ENCODE measurements at places on chromosomes 5 and 9. TPM values are rescaled to one million over a fixed set of nuclear protein-coding genes. Genes with fewer than 3 reads are reported as not detected.

DNA sequence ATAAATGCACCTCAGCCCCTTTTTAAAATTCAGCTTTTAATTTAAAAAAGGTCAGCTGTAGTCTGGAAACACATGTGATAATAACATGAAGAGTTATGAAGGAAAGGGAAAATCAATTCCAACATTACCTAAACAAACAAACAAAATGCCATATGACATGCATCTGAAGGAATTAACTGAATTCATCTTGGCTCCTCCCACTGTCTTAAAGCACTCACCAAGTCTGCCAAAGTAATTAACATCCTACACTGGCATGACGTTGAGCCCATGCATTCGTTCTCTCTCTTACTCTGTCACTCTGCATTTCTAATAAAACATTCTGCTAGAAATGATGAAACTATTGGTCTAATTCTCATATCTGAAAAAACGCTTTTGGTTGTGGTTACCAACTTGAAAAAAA, 37.7 kb downstream of the TSSK1B start:
- no peak overlapping the region for H3K4me3 ChIP-seq
- no peak overlapping the region for H3K27ac ChIP-seq
- DNase-seq: no peak
- H3K36me3 ChIP-seq: no peaks in the 10 kb centered on the region
- no peaks in the 10 kb centered on the region for H3K4me1 ChIP-seq
- H3K27me3 ChIP-seq: no peaks in the 10 kb centered on the region

DNA sequence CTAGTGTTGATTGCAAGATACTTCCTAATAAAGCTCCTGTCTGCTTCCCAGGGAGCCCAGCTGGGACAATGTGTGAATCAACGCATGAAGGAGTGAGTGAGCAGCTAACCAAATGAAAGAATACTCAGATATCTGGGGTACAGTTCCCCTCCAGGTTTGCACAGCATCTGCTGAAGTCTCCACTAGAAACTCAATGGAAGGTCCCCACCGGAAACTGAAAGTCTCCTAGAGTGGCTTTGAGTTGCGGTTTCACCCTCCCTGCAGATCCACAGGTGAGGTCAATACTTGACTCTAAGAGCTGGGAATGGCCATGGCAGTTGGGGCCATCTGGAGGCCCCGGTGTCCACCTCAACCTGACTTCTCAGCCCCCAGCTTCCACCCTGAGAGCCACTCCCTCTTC, 198.2 kb upstream of the MSX2 start:
- H3K27ac ChIP-seq: no peak overlapping the region
- H3K4me3 ChIP-seq: no peak overlapping the region
- DNase-seq: no peak
- H3K27me3 ChIP-seq: no peaks in the 10 kb centered on the region

Gene PRRX2
- 4.6 TPM for total RNA-seq

DNA sequence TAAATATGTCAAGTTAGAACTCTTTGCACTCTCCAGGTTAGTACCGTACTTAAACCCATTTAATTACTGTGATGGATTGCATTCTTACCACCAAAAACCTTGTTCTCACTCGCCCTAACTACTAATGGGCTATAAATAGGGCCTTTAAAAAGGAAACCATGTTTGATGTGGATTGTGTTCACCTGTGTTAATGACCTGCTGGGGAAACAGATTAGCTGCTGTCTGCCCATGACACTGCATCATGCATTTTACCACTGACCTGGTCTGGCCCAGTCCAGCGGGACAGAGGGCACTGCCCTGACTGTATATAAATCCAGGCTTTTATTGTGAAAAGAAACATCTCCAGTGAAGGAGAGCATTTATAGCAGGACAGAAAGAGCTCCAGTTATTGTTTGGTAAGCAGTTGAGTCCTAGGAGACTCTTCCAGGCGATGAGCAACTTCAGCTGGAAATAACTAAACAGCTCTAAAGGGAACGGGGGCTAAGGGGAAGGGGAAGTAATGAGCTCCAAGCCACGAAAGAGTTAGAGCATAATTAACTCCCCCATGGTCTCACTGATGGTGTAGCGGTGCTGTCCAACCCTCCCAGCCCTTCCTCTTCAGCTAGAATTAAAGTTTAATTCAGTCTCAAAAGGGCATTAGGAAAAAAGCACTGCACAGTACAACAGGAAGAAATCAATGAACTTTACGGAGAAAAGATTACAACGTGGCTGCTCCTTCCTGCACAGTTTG, 303.1 kb downstream of the ENC1 start:
- no peak overlapping the region for H3K4me3 ChIP-seq
- DNase-seq: no peak
- H3K4me1 ChIP-seq: no peaks in the 10 kb centered on the region
- H3K27ac ChIP-seq: no peak overlapping the region
- no peaks in the 10 kb centered on the region for H3K36me3 ChIP-seq
- H3K27me3 ChIP-seq: no peaks in the 10 kb centered on the region

DNA sequence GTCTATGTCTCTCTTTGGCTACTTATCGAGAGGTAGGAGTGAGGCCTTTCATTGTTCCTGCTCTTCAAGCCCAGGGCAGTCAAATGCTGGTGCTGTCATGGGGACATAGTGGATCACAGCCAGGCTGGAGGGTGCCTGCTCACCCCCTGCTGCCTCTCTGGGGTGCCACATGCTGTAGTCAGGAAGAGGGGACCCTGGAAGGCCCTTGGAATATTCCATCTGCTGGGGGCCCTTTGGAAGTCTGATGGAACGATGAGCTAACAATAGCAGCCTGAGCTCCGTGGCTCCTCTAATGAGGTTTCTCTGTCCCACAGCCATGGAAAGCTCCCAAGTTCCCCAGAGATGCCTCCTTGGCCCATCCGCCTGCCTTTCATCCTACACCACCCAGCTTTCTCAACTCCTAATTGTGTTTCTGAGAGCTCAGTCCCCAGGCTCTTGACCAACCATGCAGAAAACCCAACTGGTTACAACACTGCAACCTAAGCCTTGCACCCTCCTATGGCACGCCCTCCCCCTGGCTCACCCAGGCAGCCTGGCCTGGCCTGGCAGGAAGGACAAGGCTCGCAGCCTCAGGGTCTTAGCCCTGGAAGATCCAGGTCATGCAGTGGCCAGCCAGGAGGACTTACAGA, 91.7 kb downstream of the NRG2 start:
- no peak for DNase-seq
- H3K27ac ChIP-seq: no peak overlapping the region
- H3K4me1 ChIP-seq: peaks cover 11% of the 10 kb centered on the region
- no peaks in the 10 kb centered on the region for H3K36me3 ChIP-seq

Gene ANKRD31
- total RNA-seq: 0.78 TPM

Gene ATOSB
- total RNA-seq: 12.1 TPM

DNA sequence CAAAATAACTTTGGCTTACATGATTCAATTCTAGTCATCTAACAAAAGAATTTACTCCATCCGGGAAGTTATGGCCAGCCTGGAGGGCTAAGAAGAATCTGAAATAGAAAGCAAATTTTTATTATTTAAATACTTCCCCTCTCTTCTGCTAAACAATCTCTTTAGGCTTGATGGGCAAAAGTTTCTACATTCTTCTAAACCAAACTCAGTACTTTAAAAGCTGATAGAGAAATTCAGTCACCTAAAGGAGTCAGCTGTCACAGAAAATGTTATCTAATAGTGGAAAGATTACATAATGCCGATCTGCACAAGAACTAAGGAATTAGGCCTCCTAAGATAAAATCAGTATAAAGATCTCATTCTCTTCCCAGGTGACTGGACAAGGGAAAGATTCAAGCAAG, 32.4 kb downstream of the GNAQ start:
- no peaks in the 10 kb centered on the region for H3K36me3 ChIP-seq
- H3K4me1 ChIP-seq: peaks cover 49% of the 10 kb centered on the region
- H3K27me3 ChIP-seq: no peaks in the 10 kb centered on the region
- no peak overlapping the region for H3K4me3 ChIP-seq
- DNase-seq: no peak
- peak overlapping the region; percentile 27 for H3K27ac ChIP-seq

Gene SHROOM1
- total RNA-seq: 3.1 TPM

GRCh38 chr9:10000669-10001068, 612.1 kb downstream of the PTPRD start:
- no peaks in the 10 kb centered on the region for H3K4me1 ChIP-seq
- H3K36me3 ChIP-seq: no peaks in the 10 kb centered on the region
- DNase-seq: no peak
- no peak overlapping the region for H3K4me3 ChIP-seq
- H3K27ac ChIP-seq: no peak overlapping the region

All from adrenal gland (tissue), 19 donors.